ENCODE measurements at places on chromosomes 13 and 19. TPM values are rescaled to one million over a fixed set of nuclear protein-coding genes. Genes with fewer than 3 reads are reported as not detected.

- no peak for DNase-seq
Observed at GRCh38 chr13:26895808-26896466, 135.4 kb upstream of the GPR12 start.

GRCh38 chr13:48066310-48066989 lies 28.5 kb downstream of the MED4 start:
- DNase-seq: no peak

DNA sequence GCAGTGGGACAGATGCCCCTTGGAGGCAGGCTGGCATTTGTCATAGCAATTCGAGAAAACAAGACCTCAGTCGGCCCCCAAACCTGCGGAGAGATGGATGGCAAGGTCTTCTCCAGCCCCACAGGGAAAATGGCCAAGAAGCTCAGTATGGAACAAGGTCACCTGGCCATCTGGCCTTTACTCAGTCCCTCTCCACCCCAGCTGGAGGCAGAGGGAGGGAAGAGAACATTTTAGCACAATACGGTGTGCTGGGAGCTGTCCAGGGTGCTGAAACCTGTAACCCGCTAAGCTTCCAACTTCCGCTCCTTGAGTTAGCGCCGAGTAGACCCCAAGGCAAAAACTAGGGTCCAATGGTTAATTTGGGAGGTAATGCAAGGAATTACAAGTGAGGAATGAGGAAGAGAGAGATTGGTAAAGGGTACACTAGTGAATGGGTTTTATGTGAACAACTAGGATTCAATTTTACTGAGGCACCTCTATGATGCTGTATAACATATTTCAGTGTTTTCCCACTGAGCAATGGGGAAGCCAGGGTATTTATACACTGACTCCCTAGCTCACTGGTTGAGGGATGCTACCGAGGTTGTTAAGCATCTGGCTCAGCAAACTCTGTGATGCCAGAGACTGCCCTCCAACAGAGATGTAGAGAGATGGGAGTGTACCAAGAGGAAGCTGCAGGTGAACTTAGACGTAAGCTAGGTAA lies 64.3 kb downstream of the CACNA1A start:
- DNase-seq: peak; percentile 62

GRCh38 chr19:13961826-13962698 lies 9.8 kb downstream of the DCAF15 start:
- no peak for DNase-seq

LILRB3 gene
- total RNA-seq: not detected

DNA sequence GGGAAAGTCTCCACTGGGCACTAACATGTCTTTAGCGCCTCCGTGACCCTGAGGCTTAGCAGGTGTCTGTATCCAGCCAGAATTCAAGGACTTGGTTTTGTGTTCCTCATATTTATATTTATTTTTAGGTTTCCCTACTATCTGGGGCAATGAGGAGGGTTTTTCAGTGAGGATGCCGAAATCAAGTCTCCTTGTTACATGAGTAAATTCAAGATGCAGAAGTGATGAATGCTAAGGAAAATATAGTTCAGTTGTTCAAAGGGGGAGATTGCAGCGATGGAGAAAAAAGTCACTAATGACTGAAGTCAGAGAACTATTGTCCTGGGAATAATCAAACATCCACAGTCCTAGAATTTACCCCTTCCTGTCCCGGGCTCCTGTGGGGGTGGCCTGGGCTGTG lies 791 bp upstream of the ADGRE2 start:
- no peak for DNase-seq

- peak; percentile 66 for DNase-seq
Observed at GRCh38 chr19:10543420-10544241, at the start of gene ATG4D. ATG4D (plus strand) TSS chr19:10543904; CDS start chr19:10544091, 187 bp downstream.

DNA sequence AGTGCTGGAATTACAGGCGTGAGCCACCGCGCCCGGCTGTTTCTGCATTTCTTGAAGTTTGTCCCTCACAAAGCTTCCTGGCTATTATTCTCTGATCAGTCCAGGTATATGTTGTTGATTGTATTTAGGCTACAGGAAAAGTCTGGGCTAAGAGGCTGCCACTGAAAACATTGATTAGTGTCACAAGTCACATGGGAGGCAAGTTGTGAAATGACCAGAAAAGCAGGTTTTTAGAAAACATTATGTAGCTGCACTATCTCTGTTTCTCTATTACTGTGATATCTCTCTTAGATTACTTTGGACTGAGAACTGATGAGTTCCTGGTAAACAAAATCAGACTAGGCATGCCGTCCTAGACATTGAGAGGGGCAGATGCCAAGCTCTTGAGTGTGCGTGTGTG lies 16.0 kb upstream of the ZDHHC20 start:
- no peak for DNase-seq

GRCh38 chr19:42478765-42479311 lies 36.1 kb upstream of the CXCL17 start:
- no peak for DNase-seq

GRCh38 chr19:56916528-56916927 lies 76.0 kb upstream of the PEG3 start:
- no peak for DNase-seq

GRCh38 chr13:38743466-38743865 lies 56.6 kb downstream of the FREM2 start:
- no peak for DNase-seq

- no peak for DNase-seq
Observed at GRCh38 chr13:53241891-53242348, 213.3 kb downstream of the OLFM4 start.

DNA sequence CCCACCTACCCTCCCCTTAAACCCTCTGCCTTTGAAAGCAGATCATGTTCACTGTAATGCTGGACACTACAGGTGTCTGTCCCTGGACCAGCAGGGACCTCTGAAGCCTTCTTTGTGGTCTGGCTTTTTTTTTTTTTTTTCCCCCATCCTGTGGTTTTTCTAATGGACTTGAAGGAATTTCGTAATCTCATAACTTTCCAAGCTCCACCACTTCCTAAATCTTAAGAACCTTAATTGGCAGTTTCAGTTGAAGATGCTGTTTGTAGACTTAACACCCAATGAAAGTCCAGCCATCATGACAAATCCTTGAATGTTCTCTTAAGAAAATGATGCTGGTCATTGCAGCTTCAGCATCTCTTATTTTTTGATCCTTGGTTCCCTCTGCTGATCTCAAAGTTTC lies 45.0 kb upstream of the LRCH1 start:
- peak; percentile 25 for DNase-seq

- no peak for DNase-seq
Observed at GRCh38 chr13:52905701-52906100, 57.3 kb upstream of the PCDH8 start.

DNA sequence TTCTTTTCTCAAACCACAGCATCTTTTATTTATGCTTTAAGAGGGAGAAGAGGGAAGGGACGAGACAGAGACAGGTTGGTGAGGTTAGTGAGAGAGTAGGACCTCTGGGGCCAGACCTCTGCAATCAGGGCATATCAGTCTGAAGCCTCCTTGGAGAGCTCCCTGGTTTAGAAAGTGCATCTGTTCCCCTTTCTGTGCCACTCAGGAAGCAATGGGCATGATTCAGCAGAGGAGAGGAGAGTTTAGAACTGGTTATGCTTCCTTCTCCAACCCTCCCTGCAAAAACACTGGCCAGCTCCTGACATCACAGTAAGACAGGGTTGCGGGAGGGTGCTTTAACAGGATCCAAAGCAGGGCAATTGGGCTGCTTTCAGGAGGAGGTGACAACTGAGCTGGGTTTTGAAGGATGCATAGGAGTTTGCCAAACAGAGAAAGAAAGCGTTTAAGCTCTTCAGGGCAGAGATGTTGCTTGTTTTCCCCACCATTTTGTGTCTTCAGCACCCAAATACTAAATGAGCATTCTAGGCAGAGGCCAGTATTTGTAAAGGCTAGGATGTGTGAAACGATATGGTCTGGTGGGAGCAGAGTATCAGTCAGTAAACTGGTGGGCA lies 33.1 kb downstream of the CERS4 start:
- DNase-seq: no peak

GRCh38 chr19:18292810-18293641 lies 11.6 kb upstream of the JUND start:
- peak; percentile 77 for DNase-seq

ARRDC5 gene
- not detected for total RNA-seq

KLK4 gene
- total RNA-seq: not detected

- no peak for DNase-seq
Observed at GRCh38 chr13:26784704-26785639, 24.4 kb upstream of the GPR12 start.

GRCh38 chr13:59280297-59280696 lies 883.4 kb downstream of the DIAPH3 start:
- DNase-seq: no peak

DNA sequence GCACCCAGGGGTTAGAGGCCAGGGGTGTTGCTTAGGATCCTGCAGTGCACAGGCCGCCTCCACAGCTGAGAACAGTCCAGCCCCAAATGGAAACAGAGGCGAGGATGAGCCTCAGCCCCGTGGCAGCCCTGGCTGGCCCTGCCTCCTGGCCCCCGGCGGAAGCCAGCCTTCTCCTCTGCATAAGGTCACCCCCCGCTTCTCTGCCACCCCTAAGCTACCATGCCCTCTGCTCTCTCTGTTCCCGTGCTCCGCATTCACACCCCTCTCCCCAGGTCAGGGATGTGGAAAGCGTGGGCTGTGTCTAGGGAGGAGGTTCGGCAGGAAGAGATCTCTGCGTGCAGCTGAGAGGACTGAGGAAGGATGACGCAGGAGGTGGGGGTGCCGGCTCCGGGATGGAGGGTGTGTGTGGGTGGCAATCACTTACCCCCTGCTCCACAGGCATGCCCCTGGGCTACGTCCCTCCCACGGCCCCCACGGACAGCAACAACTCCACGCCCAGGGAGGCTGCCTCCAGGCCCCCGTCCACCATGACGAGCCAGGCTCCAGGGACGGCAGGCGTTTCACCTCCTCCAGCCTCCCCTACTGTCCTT lies 6.0 kb downstream of the SSC5D start:
- DNase-seq: peak; percentile 93

MBD3L3 gene
- total RNA-seq: not detected

DNA sequence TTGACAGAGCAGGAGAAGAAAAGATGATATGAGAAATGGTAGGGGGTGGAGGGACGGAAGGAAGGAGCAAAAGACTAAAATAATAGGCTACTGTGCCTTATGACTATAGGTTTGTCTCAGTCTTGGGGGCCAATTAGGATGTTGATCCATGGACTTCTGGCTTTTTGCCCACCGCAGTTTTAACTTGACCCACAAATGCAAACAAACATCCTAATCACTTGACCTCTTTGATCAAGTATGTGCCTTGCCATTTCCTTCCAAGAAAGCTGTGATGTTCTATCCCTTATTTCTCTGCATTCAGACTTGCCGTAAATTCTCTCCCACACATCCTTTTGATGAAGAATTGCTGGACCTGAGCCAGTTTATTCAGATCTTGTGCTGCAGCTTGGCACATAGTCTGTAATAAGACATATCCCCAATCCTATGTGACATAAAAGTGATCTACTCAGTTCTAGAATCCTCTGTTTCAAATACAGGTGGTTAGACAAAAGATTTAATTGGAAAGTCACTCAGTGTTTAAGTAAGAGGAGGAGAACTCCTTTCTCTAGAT lies 62.8 kb downstream of the TPT1 start:
- no peak for DNase-seq

GRCh38 chr19:41299755-41300089 lies 10.2 kb upstream of the CCDC97 start:
- DNase-seq: peak; percentile 85

- DNase-seq: no peak
Observed at GRCh38 chr13:32175943-32176342, 139.2 kb downstream of the ZAR1L start.

GRCh38 chr19:40525234-40526051 lies 51.2 kb upstream of the SHKBP1 start:
- DNase-seq: no peak

ZNF578 gene
- total RNA-seq: 0.78 TPM

DNA sequence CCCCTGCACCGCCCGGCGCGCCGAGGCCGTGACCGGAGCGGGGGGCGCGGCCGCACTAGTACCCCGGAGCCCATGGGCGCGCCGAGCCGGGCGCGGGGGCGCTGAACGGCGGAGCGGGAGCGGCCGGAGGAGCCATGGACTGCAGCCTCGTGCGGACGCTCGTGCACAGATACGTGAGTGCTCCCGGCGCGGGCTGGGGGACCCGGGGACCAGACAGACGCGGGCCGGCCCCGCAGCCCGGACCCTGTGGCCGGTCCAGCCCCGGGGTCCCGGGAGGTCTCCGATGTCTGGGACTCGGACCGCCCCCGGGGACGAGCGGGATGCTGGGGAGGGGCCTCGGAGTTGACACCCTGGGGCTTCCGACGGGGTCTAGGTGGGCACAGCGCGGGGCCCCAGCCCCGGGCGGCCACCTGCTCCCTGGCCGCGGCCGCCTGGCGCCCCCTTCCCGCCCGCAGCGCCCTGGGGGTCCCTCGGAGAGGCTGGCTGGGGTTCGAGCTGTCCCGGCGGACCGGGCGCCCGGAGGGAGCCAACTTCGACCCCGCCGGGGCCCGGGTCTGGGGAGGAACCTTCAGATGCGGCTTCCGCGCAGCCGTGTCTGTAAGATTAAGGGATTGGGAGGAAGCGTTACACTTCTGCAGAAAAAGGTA lies 568 bp downstream of the ATP11A start:
- DNase-seq: peak; percentile 23

CRTC1 gene
- total RNA-seq: 2.9 TPM

DNA sequence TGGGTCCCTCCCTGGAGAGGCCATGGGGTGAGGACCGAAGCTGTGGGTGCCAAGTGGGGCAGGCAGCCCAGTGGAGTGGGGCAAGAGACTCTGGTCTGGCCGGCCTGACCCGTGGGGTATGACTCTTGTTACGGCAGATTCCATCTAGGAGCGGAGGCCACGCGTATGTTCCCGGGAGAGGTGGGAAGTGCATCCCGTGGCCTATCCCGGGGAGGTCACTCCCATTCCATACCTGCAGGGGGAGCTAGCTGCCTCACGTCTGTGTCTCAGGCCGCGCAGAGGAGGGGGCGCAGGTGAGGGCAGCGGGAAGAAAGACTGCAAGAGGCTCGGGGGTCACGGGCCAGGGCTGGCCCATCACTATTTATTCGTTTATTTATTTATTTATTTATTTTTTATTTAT lies 4.9 kb downstream of the CSNK1G2 start:
- DNase-seq: no peak

DNA sequence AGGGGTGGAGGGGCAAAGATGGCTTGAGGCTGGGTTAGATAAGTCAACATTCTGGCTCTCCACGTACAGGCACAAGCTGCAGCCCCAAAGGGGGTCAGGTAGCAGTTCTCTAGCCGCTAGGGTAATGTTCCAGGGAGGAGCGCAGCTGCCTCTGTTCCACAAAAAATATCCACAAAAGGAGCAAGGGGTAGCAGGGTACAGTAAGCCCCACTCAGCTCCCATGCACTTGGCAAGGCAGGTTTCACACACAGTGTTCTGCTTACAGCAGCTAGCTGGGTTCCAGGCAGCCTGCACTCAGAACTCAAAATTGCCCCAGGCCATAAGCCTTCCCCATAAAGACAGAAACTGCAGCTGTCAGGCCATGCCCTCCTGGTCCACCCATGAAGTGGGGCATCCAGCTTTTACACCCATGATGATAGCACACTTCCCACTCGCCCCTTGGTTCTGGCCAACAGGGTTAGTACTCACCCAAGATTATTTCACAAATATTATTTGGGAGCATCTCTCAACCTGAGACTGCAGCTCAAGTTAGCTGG lies 130.0 kb downstream of the CYSLTR2 start:
- DNase-seq: peak; percentile 50

- no peak for DNase-seq
Observed at GRCh38 chr13:105597573-105597972, 937.9 kb downstream of the EFNB2 start.

GRCh38 chr13:42277618-42278276 lies 5.8 kb downstream of the AKAP11 start:
- no peak for DNase-seq

PRRG2 gene
- 0.10 TPM for total RNA-seq

Data from RPMI7951 (cell line).